ENCODE measurements at places on chromosomes 6 and 20.
A peak's percentile ranks its signal among the peaks of the same experiment; 100 is the strongest.

DNA sequence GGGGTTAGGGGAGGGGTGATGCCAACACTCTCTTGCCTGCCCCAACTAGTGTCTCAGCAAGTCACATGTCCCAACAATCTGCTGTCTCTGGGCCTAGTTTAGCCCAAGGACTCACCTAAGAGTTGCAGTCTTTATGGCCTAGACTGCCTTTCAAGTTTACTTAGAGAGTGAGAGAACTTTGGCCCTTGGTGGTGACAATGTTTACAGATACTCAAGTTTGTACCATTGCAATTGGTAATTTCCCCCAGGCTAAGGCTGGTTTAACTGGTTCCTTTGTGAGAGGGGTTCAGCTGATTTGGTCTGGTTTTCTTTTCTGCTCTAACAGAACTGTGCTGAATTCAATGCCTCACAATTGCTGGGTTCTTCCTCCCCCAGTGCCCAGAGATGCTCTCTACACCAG, 1279.9 kb upstream of the EYS start:
- DNase-seq = no peak

- DNase-seq = no peak
Measured at GRCh38 chr6:56739836-56740815, 97.4 kb upstream of the DST start.

DNA sequence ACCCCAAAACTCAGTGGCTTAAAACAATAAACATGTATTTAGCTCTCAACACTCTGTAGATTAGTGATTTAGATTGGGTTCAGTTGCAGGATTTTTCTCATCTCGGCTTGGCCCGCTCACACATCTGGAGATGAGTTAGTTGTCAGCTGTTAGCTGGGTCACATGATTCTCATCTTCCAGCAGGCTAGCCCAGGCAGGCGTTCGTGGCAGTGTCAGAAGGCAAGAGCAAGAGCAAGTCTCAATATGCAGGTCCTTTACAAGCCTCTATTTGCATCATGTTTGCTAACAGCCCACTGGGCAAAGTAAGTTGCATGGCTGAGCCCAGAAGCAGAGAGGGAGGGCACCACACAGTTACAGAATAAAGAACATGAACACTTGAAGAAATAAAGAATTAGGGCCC, 83.6 kb upstream of the MYLIP start:
- DNase-seq = no peak

- peak; percentile 49 for DNase-seq
Measured at GRCh38 chr20:62066339-62066982, 780 bp upstream of the TAF4 start.

DNA sequence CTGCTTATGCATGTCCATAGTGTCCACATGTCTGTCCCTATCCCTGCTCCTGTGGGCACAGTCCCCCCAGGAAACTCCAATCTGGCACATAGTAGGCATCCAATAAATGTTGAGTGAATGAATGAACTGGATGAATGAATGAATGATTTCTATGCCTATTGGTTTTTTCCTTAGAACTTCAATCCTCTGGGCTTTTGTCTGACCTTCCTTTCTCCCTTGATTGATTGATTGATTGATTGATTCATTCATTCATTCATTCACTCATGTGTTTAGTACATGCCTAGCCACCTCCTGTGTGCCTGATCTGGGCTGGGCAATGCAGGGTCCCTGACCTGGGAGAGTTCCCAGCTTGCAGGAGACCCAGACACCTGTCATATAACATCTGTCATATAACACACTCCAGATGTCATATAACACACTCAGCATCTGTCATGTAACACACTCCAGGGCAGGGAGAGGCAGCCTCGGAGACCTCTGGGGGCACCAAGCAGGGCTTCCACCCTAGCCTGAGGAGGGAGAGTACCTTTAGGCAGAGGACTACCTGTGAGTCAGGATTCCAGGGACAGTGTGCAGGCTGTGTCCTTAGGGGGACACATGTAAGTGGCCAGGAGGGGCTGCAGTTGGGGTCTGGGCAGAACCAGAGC, 17.9 kb downstream of the VSTM2L start:
- DNase-seq = no peak

GRCh38 chr6:90107771-90108282, 188.8 kb downstream of the BACH2 start:
- DNase-seq = no peak

DNA sequence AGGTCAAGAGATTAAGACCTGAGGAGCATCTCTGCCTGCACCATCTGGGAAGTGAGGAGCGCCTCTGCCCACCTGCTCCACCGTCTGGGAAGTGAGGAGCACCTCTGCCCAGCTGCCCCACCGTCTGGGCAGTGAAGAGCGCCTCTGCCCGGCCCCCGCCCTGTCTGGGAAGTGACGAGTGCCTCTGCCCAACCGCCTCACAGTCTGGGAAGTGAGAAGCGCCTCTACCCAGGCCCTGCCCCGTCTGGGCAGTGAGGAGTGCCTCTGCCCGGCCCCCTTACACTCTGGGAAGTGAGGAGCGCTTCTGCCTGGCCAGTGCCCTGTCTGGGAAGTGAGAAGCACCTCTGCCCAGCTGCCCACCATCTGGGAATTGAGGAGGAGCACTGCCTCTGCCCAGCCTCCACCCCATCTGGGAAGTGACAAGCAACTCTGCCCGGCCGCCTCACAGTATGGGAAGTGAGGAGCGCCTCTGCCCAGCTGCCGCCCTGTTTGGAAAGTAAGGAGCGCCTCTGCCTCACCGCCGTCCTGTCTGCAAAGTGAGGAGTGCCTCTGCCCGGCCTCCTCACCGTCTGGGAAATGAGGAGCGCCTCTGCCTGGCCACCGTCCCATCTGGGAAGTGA, 270.4 kb upstream of the NRSN1 start:
- no peak for DNase-seq

DNA sequence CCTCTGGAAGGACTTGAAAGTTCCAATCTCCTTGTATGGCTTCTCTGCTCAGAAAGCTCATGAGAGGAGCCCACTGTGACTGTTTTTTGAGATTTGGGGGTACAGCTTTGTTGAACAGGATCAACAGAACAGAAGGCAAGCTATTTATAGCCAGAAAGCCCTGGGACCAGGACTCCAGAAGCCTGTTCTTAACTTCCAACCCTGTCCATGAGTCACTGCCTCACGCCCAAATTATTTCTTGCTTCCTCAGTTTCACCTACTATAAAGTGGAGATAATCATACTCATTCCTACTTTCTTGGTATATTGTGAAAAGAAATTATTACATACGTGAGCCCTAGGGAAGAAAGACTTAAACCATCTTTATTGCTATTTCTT, 100.9 kb upstream of the MARCKS start:
- no peak for DNase-seq

GRCh38 chr6:170277893-170278742, 12.8 kb downstream of the DLL1 start:
- DNase-seq = no peak

DNA sequence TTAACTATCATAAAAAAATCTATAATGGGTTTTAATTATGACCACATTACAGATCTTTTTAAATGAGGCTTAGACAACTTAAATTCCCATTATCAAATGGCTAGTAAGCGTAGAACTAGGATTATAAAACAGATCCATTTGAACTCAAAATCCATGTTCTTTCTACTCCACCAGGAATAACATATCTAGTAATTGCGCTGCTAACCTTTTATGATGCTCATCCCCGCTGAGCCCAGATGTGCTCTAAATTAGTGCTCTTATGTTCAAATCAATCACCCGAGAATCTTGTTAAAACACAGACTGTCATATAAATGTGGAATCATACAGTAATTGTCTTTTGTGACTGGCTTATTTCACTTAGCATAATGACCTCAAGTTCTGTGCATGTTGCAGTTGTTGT, 903.1 kb downstream of the PHF3 start:
- no peak for DNase-seq

DNA sequence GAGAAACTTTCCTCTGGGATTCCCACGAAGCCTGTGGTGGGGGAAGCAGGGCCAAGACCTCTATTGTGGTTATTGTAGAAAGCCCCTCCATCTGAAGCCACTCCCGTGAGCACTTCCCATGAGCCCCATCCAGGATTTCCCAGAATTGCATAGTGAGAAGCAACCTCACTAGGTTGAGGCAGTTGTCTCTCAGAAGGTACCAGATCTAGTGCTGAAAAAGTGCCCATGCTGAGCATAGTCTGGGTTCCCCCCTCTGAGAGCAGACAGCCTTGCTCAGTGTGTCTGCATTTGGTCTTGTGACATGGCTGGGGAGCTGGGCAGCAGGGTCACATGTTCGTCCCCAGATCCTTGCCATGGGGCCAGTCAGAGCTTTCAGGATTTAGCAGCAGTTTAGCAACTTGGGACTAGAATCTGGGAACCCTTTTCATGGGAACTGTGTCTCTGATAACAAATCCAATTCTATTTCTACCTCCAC, 38.6 kb downstream of the SLC9A8 start:
- no peak for DNase-seq

GRCh38 chr6:71678091-71678490, 208.3 kb upstream of the RIMS1 start:
- DNase-seq = no peak

- no peak for DNase-seq
Measured at GRCh38 chr6:37283671-37284151, 25.8 kb upstream of the TMEM217 start.

DNA sequence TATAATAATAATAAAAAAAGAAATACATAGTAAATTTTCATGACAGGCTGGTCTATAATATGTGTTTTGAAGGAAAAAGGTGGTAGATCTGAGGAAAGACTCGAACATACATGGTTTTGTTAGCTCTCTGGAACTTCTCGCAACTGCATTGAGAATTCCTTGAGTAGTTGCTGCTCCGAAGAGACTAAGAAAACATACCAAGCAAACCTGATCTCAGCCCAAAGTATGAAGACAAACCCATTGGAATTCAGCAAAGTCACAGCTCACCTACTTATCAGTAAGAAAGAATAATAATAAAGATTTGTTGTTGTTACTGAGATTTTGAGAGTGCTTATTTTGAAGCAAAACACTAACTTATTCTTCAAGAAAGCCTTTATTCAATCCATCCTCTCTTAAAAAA, 1107.1 kb upstream of the EYS start:
- no peak for DNase-seq

GRCh38 chr6:74091136-74091793, 395.3 kb downstream of the CD109 start:
- peak; percentile 37 for DNase-seq

- no peak for DNase-seq
Measured at GRCh38 chr20:44993343-44993742, 27.0 kb downstream of the STK4 start.

- no peak for DNase-seq
Measured at GRCh38 chr20:10597637-10598036, 76.2 kb downstream of the JAG1 start.

GRCh38 chr20:57055345-57055744, 211.1 kb downstream of the BMP7 start:
- DNase-seq = no peak

DNA sequence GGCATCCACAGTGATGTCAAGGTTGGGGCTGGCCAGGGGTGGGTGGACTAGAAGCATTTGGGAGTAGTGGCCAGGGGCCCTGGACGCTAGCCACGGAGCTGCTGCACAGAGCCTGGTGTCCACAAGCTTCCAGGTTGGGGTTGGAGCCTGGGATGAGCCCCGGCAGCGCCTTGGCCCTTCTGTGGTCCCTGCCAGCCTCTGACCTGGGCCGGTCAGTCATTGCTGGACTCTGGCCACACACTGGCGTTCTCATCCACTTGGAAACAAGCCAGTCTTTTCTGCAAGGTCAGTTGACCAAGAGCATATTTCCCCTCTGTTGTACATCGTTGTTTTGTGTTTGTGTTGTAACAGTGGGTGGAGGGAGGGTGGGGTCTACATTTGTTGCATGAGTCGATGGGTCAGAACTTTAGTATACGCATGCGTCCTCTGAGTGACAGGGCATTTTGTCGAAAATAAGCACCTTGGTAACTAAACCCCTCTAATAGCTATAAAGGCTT, 8.4 kb downstream of the PSMA7 start:
- no peak for DNase-seq

- no peak for DNase-seq
Measured at GRCh38 chr6:41651246-41651961, 13.1 kb downstream of the MDFI start.

- no peak for DNase-seq
Measured at GRCh38 chr6:145929037-145929633, 35.0 kb downstream of the SHPRH start.

DNA sequence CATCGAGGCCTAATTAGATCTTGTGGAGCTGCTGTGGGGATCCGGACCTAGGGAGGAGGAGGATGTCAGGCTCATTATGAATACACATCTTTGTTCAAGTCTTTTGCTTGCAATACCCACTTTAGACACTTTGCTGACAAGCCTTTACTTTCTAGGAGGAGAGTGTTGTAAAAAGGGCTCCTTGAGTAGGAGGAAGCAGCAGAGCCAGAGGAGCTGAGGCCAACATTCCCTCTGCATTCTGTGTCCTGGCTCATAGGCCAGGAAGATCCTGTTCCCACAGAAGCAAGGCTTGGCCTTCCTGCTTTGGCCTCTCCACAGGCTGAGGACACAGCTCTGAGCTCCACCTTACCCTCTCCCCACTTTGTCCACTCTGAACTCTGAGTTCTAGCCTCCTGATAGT, 67.1 kb downstream of the TPD52L1 start:
- DNase-seq = no peak

DNA sequence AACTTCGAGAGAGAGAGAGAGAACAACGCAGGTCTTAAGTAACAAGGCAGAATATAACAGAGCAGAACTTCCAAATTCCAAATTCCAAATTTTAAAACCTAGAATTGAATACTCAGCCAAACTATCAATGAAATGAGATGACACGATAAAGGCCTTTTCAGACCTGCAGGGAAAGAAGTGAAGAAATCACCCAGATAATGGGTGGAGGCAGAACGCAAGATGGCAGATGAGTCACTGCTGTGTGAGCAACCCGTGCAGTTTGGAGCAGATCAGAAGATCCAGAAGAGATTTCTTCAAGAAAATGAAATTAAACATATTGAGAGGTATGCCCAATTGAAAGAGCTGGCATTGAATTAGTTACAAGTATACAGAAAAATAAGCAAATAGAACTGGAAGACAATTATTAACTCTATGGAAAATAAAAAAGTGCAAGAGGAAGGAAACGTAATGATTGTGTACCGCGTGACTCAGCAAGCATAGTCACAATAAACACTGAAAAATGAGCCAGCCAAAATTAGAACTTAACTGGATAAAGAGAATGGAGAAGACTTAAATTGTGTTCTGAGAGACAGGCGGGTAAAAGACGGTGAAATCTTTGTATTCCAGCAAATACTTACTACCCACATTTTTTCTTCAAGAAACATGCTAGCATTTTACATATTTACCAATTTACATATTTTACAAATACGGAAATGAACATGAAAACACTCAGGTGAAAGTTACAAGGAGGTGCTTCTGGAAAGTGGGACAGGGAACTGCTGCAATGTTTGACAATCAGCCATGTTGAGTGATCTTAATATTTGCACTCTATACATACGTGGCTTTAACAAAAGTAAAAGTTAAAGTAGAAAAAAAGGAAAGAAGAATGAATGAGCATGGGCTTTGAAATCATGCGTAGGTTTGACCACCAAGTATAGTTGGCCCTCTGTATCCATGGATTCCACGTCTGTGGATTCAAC, 87.9 kb upstream of the CDYL start:
- no peak for DNase-seq

DNA sequence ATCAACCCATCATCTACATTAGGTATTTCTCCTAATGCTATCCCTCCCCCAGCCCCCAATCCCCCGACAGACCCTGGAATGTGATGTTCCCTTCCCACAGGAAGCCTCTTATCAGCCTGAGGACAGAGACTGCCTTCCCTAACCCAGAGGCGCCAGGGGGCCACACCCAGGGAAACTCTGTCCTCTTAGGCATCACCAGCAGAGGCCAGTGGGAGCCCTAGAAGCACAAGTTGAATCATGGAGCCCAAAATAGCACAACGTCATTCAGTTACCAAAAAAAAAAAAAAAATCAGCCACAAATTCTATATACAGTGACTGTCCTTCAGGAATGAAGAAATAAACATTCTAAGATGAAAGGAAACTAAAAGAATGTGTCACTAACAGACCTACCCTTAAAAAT, 625.7 kb downstream of the TFAP2A start:
- no peak for DNase-seq

Data from SHP77 treated with DMSO at 0.1 percent for 48 hours (cell line).